ENCODE measurements at places on chromosomes 12 and 14.

GRCh38 chr12:130423991-130424857 is 86.5 kb downstream of the PIWIL1 start:
- no peak for DNase-seq

DNA sequence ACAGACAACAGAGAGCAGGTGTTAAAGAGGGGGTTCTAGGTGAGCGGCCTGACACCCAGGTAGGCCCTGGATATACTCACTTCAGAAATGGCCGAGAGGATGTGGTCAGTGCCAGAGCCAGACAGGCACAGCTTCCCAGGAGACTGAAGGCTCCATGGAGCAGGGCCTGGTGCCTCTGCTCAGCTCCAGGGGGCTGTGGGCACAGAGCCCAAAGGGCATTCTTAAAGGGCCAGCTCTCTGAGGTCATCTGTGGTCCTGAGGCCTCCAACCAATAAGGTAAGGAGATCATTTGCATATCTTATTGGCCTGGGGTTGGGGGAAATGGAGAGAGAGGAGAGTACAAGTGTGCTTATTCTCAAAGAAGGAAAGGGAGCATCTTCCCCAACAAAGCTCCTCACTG is 9.7 kb upstream of the PCK2 start:
- DNase-seq = no peak

DNA sequence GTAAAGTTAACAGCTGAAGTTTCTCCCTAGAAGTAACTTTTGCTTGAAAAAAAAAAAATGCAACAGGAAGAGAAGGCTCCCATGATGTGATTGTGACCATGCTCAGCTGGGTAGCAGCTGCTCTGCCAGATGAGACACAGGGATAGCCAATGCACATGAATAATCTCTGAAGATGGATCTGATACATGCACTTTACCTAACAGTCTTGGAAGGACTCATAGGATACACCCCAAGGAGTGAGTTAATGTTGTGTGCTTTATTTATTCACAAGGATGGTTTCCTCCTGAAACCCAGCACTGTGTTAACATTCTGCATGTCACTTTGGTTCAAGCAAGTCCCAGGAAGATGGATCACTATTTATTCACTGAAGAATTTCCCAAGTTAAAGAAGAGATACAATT is 46.5 kb downstream of the NDUFA12 start:
- no peak for DNase-seq

DNA sequence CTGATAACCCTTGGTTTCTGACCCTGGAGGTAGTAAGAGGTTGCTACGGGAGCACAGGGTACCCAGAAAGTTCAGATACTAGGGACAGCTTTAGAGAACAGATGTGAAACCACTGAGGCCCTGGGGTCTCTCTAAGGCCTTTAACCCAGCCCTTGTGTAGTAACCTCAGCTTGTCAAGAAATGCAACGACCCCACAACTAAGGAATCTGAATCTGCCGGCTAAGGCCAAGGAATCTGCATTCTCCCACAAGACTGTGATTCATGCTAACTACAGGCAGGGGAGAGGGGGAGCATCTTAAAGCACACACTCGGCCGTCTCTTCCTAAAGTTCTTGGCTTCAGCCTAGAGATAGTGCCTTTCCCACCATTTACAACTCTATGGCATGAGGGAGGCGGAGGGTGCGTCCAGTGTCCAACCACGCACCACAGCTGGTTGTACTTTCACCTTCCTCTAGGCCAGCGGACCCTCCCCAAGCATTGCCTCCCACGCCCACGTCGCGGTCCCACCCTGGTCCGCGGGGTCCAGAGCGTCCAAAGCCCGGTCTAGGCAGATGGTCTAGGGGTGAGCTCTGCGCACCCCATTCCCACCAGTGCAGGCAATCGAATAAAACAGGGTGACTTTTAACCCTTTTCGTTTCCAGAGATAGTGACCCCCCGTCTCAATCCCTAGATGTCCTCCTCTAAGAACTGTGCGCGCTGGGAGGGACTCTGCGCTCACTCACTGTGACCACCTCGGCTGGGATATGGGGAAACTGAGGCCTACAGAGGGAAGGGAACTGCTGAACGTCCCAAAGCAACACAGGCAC is 735 bp upstream of the VASH1 start:
- DNase-seq = no peak

DNA sequence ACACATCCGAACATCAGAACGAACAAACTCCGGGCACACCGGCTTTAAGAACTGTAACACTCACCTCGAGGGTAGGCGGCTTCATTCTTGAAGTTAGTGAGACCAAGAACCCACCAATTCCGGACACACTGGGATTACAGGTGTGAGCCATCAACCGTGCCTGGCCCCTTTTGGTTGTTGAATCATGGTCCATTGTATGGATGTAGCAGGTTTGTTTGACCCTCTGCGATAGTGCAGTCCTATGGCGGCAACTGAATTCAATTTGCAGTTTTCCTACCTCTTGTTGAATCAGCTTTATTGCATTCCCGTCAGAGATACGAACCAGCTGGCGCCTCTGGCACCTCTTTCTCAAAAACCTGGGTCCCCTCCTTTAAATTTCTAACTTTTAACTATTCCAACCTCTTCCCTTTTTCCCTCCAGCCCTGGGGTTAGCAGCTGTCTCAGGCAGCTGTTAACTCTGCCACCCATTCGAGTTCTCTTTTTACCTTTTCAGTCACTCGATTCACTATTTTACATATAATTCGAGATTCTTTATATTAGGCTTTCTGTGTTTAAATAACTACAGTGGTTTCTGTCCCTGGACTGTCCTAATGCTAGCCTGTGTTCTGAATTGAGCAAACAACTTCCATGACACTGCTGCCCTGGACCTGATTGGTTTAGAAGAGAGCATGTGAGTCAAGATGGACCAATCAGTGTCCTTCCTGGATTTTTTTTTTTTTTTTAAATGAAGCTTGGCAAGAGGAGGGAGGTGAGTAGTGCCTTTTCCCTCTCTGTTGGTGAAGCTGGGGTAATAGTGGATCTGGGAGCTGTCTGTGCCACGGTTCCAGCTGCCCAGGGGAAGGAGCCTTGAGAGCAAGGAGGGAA is 261.5 kb downstream of the PCNX1 start:
- no peak for DNase-seq

DNA sequence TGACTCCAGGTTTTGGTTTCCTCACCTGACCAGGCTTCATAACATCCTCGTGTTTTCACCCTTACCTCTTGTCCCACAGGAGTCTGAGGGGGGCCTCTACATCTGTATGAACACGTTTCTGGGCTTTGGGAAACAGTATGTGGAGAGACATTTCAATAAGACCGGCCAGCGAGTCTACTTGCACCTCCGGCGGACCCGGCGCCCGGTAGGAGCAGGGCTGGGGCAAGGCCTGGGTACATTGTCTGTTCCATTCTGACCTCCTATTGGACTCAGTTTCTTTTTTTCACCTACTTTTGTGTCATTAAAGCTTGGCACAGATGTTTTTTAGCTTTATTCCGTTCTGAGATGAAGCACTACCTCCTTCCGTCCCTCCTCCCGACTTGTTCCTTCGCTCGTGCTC is 3.4 kb downstream of the USP5 start:
- no peak for DNase-seq

GRCh38 chr12:68959891-68960464 is 27.0 kb upstream of the CPM start:
- no peak for DNase-seq

DNA sequence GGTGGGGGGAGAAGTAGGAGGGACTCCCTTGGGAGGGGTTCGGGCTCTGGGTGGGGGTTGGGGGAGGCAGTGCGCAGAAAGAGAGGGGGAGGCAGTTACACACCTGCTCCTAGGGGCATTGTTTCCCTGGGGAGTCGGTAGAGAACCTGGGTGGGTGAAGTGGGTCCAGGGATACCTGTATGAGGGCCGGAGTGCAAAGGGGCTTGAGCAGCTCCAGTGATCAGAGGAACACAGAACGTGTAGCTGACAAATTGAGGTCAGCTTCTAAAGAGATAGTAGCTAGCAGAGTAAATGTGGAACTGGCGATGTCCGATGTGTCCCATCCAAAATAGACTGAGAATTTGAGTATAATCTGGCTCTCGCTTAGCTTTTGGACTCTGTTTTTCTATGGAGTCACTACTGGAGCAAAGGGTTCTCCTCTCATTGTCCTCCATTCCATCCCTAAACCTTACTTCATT is 502 bp downstream of the SMARCD1 start:
- DNase-seq = no peak

GRCh38 chr14:35628989-35629388 is 95.0 kb downstream of the INSM2 start:
- DNase-seq = no peak

- DNase-seq = no peak
These were observed 144.5 kb downstream of the PHETA1 start for GRCh38 chr12:111224186-111225066.

DNA sequence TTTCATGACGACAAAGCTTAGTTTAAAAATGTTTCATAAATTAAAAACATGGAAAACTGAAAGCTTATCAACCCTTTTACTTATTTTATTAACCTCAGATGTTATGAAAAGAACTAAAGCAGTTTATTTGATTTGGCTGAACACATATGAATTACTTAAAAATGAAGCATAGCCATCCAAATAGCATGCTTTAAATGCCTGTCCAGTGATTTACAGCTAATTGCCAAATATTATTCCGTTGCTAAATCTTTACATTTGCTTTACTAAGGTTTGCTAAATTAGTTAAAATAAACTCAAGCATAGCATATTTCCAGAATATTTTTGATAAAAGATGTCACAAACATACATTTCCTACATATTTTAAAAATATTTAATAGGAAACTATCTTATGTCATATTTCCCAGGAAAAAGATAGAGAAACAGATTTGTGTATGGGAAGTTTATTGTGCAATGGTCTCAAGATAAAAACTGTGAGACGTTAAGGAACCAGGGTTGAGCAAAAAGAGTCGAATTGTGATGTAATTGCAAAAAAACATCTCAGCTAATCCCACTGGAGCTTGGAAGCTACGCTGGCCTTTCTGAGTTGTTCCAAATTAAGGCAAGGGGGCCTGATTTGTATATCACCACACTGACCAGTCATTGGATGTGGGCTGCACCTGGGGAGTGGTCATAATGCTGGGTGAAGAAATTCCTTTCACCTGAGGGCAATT is 25.8 kb downstream of the GPR135 start:
- no peak for DNase-seq

DNA sequence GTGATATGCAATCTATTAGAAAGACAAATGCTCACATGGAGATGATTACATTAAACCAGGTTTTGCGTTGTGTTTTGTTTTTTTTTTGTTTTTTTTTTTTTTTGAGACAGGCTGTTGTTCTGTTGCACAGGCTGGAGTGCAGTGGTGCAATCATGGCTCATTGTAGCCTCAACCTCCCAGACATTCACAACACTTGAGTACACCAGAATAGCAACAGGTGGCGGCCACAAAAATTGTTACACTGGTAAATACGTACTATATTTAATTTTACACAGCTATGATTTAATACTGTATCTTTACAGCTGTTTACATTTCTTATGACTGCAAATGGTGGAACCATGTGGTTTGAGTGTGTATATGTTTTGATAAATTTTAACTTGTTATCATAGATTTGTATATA is 60.0 kb downstream of the SCAF11 start:
- DNase-seq = no peak

- DNase-seq = no peak
These were observed 1.0 kb upstream of the GXYLT1 start for GRCh38 chr12:42145552-42146215.

DNA sequence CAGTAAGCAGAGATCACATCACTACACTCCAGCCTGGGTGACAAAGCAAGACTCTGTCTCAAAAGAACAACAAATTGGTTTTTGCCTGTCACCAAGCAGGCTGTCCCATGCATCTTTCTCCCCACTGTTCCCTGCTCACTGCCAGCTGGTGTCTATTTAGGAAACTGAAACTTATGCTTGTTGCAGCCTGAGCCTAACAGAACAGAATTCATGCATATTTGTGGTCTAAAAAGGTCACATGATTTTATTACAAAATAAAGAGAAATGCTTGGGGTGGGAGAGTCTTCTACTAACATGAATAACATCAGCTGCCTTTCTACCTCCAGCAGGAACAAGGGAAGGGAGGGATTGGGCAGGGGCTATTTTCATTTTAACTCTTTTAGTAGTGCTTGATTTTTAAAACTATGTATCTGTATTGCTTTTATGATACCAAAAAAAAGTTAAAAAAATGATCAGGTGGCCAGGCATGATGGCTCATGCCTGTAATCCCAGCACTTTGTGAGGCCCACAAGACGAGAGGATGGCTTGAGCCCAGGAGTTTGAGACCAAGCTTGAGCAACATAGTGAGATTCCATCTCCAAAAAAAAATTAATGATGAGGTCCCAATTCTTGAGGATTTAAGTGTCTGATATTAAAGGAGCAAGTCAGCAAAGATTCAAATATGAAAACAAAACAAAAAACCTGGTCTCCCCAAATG is 923 bp downstream of the STAT2 start:
- DNase-seq = no peak

GRCh38 chr12:117030187-117030900 is 68.9 kb downstream of the TESC start:
- DNase-seq = no peak

- DNase-seq = no peak
These were observed 104.9 kb downstream of the ZC3H14 start for GRCh38 chr14:88667555-88668273.

DNA sequence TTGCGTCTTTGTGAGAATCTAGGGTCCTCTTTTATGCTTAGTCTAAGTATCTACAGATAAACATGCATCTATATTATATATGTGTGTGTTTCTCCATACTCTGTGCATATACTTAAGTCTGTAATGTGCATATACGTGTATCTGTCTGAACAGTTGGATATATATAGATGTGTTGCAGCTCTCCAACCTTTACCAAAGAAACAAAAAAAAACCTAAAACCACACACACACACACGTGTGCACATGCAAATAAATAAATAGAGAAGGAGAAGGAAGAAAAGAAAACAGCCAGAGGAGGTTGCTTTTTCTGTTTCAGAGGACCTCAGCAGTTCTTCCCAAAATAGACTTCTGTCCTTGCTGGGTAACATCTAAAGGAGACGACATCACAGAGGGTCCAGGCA is 244.9 kb downstream of the CACNA1C start:
- no peak for DNase-seq
